Myocyte (in vitro differentiated cells): ENCODE measurements at places on chromosomes 7 and 10. TPM values are rescaled to one million over a fixed set of nuclear protein-coding genes. Genes with fewer than 3 reads are reported as not detected.
A peak's percentile ranks its signal among the peaks of the same experiment; 100 is the strongest.

DNA sequence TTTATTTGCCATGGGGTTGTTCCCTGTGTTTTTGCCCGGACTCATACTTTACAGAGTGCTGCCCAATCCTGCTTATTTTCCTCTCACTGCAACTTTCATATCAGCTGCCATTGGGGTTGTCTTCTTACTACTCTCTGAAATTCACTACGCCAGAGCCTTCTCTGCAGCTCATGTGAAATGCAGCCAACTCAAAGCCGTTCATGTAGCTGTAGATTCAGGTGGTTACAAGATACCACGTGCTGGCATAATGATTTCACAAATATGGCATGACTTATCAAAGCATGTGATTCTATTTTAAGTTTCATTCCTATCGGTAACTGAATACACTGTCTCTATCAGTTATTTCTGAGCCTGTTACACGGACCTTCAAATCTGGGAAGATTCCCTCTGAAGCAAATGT lies 130.3 kb upstream of the WNT16 start:
- DNase-seq = peak; percentile 34

DNA sequence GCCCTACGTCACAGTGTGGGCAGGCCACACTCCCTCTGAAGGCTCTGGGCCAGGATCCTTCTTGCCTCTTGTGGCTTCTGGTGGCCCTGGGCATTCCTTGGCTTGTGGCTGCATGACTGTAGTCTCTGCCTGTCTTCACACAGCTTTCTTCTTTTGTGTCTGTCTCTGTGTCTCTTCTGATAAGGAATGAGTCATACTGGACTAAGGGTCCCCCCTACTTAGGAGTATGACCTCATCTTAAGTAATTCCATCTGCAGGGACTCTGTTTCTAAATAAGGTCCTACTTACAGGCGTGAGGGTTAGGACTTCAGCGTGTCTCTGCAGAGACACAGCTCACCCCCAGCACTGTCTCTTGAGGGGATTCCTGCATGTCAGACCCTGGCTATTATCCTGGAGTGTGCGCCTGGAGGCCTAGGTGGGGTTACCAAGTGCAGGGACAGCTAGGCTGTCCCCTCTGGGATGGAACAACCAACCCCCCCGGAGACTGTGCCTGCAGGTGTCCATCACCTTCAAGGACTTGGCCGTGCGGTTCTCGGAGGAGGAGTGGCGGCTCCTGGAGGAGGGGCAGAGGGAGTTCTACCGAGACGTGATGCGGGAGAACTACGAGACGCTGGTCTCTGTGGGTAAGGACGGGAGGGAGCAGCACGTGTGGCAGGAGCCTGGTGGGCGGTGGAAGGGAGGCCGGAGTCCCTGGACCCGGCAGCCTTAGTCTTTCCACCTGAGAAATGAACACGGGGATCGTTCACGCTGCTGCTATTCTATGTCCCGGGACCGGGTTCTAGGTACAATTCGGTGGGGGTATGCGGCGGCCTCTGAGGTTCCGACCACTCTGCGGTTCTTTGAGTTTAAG lies 54.1 kb downstream of the ZNF467 start:
- DNase-seq = peak; percentile 71

Gene GSAP
- 12.2 and 16.6 TPM in 2 replicates for total RNA-seq

Gene GDF10
- not detected in 2 replicates for total RNA-seq

- no peak for DNase-seq
These were observed 570 bp upstream of the ARF5 start for GRCh38 chr7:127587663-127588018.

Gene RASA4
- 26.5 and 28.4 TPM in 2 replicates for total RNA-seq

GRCh38 chr7:4274286-4274685 lies 407.8 kb upstream of the FOXK1 start:
- no peak for DNase-seq

DNA sequence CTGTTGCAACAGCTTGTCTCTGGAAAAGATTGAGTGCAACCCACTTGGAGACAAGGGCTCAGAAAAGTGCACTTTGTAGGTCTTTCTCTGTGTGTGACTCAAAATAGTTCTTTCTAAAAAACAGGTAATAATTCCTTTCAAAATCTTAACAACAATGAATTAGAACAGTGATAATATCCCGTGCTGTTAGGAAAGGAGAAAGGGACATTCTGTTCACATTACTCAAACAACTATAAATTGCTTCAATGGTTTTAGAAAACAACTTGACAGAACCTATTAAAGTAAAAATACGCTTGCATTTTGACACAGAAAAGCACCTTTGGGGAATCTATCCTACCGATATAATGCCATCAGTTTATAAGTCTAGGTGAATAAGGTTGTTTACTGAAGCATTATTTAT lies 468.1 kb upstream of the DPP6 start:
- DNase-seq = no peak

Gene PAPSS2
- total RNA-seq = 8.2 and 8.3 TPM in 2 replicates

Gene SPAM1
- total RNA-seq = not detected in 2 replicates

GRCh38 chr7:105157278-105157677 lies 143.3 kb downstream of the KMT2E start:
- DNase-seq = no peak

- no peak for DNase-seq
These were observed 501.2 kb downstream of the PARD3 start for GRCh38 chr10:34313888-34314287.

Gene SPDYE16
- 0.11 and 1.8 TPM in 2 replicates for total RNA-seq

DNA sequence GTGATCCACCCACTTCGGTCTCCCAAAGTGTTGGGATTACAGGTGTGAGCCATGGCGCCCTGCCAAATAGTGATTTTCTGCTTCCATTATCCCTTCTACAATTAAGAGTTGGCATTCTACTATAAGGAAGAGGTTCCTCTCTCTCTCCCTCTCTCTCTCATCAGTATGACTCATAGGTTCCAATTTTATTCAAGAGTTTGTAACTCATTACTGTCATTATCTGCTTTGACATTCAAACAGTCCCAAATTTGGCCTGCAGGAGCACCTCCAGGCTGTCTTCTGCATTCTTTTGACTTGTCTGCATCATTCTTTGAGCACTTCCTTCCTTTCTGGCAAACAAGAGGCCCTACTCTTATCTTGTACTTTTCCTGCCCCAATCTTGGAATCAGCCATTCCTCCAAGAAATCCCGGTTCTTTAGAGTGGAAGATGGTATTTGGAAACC lies 33.2 kb upstream of the CALU start:
- no peak for DNase-seq

Gene PSD
- total RNA-seq = 0.10 and 0.32 TPM in 2 replicates

DNA sequence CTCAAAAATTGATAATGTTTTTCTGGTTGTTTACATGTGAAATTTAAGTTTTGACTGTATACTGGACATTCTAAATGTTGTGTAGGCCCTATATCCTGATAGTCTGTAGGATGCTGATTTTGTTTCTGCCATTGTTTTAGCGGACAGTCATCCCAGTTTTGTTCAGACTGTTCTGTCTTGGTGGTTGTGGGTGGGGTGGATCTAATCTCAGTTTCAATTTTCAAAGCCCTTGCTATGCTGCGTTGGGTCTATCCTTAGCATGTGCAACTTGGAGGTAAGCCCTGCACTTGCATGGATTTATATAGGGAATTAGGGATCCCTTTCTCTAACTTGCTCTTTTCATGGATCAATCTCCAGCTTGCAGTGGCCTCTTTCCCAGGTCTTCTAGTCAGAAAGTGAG lies 19.1 kb downstream of the DBF4 start:
- DNase-seq = no peak

Gene RSPH10B2
- 0.29 and 0.31 TPM in 2 replicates for total RNA-seq

DNA sequence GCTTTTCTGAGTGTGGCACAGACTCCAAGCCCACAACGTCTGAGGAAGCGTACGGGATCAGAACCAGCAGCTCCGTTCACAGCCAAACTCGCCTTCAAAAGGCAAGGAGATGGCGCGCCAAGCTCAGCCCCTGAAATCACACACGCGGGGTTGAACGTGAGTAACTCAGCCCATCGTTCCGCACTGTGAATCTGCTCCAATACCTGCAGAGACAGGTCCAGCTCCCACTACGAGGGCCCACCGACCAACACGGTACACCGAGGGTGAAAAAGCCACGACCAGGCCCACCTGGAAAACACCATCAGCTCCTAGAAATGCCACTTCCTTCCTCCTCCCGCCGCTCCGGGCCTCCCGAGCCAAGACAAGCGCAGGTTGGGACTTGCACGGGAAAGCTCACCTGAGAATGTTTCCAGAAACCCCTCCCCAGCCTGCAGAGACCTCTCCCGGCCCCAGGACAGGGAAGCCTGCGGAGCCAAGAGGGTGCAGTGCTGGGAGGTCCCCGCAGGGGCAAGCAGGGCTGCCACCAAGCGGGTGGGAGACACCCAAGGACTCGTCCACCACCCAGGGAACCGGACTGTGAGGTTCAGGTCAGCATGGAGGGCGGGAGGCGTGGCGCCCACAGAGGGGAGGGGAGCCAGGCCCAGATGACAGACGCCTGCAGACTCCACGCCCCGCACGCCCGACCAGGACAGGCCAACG lies 93.9 kb upstream of the PDGFA start:
- DNase-seq = no peak

DNA sequence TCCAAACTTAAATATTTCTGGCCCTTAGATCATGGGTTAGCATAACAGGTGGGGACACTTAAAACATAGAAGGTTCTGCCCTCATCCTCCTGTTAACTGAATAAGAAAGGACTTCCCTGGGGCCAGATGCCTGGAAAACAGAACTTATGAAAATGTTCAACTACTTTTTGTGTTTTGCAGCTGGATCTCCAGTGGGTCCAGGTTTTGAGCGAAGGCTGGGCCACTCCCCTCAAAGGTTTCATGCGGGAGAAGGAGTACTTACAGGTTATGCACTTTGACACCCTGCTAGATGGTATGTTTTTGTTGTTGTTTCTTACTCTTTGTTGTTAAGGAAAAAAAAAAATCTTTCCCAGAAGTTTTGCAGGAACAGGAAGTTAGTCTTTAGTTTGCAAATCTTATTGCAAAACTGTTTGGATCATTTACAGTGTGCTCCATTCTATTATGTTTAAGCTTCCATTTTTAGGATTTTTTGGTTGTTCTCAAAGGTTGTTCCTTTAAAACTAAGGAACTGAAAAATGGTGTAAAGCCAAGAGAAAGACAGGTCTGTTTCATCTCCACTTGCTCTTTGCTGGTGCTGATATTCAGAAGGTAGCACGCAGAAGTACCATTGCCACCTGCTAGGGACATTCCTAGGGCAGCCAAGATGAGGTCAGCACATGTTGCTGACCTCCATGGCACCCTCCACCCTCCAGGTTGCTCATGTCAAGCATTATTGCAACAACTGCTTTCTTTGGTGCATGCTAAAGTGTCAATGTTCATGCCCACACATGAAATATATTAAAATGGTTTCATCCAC lies 56.1 kb downstream of the PAPSS2 start:
- DNase-seq = no peak

- DNase-seq = peak; percentile 84
These were observed 9.8 kb downstream of the SAP25 start for GRCh38 chr7:100563809-100564400.
